ENCODE measurements at places on chromosomes 12 and 14.
A peak's percentile ranks its signal among the peaks of the same experiment; 100 is the strongest.

GRCh38 chr14:102863381-102863780 lies 59.1 kb upstream of the AMN start:
- DNase-seq = no peak

GRCh38 chr12:116609319-116610114 lies 50.3 kb downstream of the MAP1LC3B2 start:
- DNase-seq = peak; percentile 41

GRCh38 chr12:118312578-118312977 lies 60.1 kb downstream of the TAOK3 start:
- no peak for DNase-seq

DNA sequence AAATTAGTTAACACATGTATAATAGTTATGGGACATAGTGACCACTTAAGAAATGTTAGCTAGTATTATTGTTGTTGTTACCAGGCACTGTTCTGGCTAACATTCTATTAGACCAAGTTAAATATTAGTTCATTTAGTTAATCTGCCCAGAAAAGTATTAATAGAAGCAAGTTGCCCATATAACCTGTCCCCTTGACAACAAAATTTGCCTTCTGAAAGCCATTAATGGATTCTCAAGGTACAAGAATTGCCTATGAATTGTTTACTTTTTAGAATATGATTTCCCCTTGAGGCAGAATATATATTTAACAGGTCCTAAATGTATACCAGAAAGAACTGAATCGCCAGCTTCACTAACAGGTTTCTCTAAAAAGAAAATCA lies 167.3 kb upstream of the TMCC3 start:
- DNase-seq = no peak

GRCh38 chr14:24889843-24890242 lies 160.1 kb downstream of the STXBP6 start:
- no peak for DNase-seq

DNA sequence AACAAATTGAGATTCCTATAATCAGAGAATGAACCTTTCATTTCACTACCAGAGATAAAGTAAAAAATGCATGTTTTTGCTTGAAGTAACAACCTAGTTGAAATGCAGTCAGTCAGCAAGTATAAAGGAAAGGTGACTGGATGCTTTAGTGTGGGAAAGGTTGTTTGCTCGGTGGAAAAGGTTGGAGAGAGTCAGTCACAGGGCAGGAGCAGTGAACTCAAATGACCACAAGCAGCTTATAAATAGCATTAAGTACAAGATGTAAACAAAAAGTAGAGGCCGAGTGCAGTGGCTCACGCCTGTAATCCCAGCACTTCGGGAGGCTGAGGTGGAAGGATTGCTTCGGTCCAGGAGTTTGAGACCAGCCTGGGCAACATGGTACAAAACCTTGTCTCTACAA lies 98.1 kb upstream of the FGD4 start:
- DNase-seq = no peak

- DNase-seq = no peak
Measured at GRCh38 chr12:93895089-93895445, 217.9 kb downstream of the CRADD start.

- DNase-seq = no peak
Measured at GRCh38 chr12:42182394-42182793, 37.7 kb upstream of the GXYLT1 start.

- no peak for DNase-seq
Measured at GRCh38 chr14:34000396-34000795, 49.5 kb upstream of the EGLN3 start.

GRCh38 chr14:97848317-97848980 lies 1051.3 kb downstream of the VRK1 start:
- DNase-seq = no peak
